ENCODE measurements at places on chromosomes 13 and 19. TPM values are rescaled to one million over a fixed set of nuclear protein-coding genes. Genes with fewer than 3 reads are reported as not detected.

DNA sequence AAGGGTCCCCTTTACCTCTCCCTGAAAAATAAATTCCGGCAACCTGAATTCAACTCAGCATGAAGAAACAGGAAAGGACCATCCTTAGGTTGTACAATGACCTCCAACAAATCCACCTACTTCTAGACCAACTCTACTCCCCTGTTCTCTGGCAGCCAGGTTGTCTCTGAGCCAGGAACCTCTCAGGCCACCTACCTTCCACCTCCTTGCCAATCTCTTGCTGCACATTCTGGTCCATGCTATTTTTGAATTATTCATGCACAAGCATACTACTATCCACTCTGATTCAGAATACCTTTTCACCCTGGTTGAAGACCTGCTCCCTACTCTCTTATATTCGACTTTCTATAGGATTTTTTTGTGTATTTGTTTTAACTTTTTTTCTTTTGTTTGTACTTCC lies 415.0 kb upstream of the ZNF507 start:
- no peak for DNase-seq

GRCh38 chr19:1162404-1163282 lies 11.4 kb downstream of the SBNO2 start:
- no peak for DNase-seq

The FARSA gene
- total RNA-seq: 21.6 TPM

The AP1M2 gene
- total RNA-seq: 18.0 TPM

The LYL1 gene
- 8.1 TPM for total RNA-seq

DNA sequence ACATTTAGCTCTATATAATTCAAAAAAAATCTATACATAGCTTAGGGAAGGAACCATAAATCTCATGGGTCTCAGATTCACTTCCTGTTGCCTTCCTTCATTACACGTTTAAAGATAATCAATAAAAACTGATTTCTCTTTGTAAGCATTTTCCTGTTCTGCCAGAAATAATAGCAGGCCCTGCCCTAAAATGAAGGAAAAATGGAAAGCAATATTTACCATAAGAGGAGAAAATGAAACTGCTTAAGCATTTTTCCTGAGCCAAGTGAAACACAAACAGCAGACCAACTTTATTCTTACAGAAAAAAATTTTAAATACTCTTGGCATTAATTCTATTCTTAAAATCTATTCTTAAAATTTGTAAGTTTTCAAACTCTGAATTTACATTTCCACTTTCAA lies 4.0 kb downstream of the LHFPL6 start:
- DNase-seq: no peak

- DNase-seq: no peak
Observed at GRCh38 chr13:99404005-99404755, 97.0 kb upstream of the GPR183 start.

The PSG7 gene
- not detected for total RNA-seq

DNA sequence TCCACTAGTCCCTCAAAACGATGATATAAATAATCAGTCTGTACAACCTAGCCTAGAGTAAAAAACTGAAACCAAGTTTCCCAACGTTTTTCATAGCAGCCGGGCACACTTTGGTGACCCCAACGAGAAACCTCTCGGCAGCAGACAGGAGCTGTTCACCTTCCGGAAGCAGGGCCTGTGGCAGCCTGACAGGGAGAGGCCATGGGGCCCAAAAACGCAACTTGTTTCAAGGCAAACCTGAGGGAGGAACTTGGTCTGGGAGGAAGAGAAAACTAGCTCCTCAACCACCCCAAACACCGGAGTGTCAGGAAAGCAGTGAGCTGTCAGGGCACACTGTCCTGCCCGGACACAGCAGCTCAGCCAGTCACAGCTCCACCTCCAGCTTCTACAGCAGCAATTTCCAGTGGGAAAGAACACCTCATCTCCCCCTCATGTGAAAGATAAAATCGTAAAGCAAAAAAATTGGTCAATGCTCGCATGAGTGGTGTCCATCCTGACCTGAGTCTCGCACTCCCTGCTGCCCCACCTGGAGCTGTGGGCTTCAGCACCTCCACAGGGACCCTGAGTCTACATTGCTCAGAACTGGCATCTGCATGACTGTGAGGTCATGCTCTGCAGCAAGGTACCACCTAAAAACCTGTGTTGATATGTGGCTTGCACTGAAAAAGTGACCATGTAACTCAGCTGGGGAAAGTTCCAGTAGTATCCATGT lies 40.6 kb upstream of the LATS2 start:
- no peak for DNase-seq

- DNase-seq: no peak
Observed at GRCh38 chr19:11551603-11552235, 7.3 kb downstream of the ELOF1 start.

- DNase-seq: no peak
Observed at GRCh38 chr13:71590654-71591148, 276.3 kb downstream of the DACH1 start.

Measured in skin of body (tissue), 3 donors.